ENCODE measurements at places on chromosomes 6 and 20.

- no peak for DNase-seq
Measured at GRCh38 chr6:139311831-139312230, 20.0 kb upstream of the TXLNB start.

DNA sequence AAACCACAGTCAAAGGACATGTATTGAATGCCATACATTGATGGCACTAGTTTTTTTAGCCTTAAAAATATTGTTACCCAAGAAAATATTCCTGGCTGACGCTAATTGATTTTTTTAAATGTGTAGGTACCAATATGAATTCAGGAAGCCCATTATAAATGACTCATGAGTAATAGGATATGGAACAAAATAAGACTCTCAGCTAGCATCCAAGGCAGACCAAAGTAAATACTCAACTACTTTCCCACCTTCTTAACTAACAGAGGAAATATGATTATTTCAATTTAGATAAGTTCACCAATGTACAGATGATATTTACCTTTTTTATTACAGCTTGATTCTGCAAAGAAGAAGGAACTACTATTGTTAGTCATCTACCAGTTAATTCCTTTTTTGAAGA, 43.2 kb upstream of the TXNDC5 start:
- no peak for DNase-seq

GRCh38 chr6:10375391-10375969, 39.4 kb downstream of the TFAP2A start:
- no peak for DNase-seq

GRCh38 chr6:119493980-119494379, 144.4 kb upstream of the MAN1A1 start:
- no peak for DNase-seq

DNA sequence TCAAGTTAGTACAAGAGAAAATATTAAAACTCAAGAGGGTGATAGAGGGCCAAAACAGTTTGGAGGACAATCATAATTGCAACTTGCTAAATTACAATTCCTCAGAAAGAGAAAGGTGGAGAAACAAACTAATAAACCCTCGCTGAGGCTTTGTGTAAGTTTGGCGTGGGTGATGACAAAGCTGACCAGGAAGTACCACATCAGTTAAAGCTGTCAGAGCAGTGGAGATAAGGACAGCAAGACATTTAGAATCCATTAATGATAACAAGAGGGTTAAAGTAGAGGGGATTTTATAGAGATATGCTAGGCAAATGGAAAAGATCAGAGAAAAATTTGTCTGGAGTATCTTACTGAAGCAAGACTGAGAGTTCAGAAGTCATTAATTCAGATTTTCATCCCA, 334.4 kb downstream of the TFAP2B start:
- DNase-seq = no peak

DNA sequence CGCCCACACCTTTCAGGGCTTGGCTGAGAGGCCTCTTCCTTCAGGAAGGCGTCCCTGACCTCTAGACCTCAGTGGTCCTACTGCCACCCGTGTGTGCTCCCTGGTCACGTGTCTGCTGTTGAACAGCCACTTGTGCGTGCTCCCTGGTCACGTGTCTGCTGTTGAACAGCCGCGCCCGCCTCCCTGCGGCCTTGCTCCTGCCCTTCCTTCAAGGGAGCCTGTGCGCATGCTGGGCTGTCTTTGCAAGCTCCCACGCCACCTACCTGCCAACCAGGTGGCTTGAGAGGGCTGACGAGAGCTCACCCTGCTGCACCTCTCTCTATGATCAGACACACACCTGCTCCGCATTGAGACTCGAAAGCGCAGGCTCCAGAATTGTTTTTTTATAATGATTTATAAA, 179.3 kb downstream of the BMP7 start:
- DNase-seq = no peak

DNA sequence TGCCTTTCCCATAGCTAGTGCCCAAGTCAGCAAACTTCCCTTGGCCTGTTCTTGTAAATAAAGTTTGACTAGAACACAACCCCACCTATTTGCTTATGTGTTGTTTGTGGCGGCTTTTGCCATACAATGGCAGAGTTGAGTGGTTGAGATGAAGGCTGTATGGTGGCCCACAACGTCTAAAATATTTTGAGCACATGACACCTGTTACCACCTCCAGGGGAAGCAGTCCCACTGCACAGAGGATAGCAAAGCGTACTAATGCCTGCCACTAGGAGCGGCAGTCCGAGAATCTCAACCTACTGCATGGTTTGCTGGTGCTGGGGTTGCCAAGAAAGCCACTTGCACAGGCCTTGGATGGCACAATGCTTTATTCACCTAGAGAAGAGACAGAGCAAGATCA, 58.6 kb downstream of the TGM2 start:
- no peak for DNase-seq

- no peak for DNase-seq
Measured at GRCh38 chr6:13729891-13730290, 18.3 kb upstream of the RANBP9 start.

GRCh38 chr20:63822276-63822696, 8.8 kb downstream of the ZBTB46 start:
- DNase-seq = no peak

- DNase-seq = no peak
Measured at GRCh38 chr6:51495096-51495495, 592.3 kb downstream of the PKHD1 start.

- DNase-seq = no peak
Measured at GRCh38 chr6:16592223-16592911, 168.9 kb downstream of the ATXN1 start.

- no peak for DNase-seq
Measured at GRCh38 chr6:35728683-35729678, 7.9 kb upstream of the ARMC12 start.
